Pancreas (tissue), 10 donors: ENCODE measurements at places on chromosomes 11 and 22. TPM values are rescaled to one million over a fixed set of nuclear protein-coding genes. Genes with fewer than 3 reads are reported as not detected.

MOV10L1 gene
- 1.9 TPM for total RNA-seq

DNA sequence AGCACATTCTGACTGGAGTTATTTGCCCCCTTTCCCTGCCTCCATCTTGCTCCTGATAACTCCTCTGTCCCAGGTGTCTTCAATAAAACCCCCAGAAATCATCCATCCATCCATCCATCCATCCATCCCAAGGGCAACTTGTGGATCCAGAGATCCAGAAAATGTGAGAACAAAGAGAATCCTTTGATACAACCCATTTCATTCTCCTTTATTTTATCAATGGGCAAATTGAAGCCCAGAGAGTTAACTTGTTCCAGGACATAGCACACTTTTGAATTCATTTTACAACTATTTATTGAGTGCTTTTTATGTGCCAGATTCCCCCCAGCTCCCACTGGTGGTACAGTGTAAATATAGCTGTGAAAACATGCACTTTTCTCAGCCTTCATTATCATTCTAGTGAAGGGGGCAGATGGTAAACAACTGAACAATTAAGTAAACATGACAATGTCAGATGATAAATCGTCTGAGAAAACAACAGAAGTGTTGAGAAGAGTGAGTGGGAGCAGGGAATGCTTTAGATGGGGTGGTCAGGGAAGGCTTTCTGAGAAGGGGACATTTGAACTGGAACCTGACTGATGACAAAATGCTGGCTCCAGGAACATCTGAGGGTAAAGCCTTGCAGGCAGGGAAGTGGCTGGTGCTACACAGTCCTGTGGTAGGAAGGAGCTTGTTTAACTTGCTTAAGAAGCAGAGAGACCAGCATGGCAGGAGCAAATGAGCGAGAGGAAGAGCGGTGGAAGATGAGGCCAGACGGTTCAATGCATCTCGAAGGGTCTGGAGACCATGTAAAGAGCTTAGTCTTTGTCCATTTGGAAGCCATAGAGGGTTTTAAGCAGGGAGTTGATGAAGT is 80.0 kb upstream of the TIMP3 start:
- DNase-seq = no peak

- no peak for DNase-seq
Observed at GRCh38 chr22:44842417-44842816, 90.0 kb downstream of the ARHGAP8 start.

GLB1L3 gene
- not detected for total RNA-seq
